ENCODE measurements at places on chromosomes 12 and 14. TPM values are rescaled to one million over a fixed set of nuclear protein-coding genes. Genes with fewer than 3 reads are reported as not detected.

Gene MGST1
- 59.1 TPM for total RNA-seq

Gene EML5
- 0.96 TPM for total RNA-seq

Gene FKBP3
- total RNA-seq, result 48.3 TPM

Gene FAM222A
- total RNA-seq, result 0.89 TPM

Gene MYL6
- total RNA-seq, result 3,348 TPM

DNA sequence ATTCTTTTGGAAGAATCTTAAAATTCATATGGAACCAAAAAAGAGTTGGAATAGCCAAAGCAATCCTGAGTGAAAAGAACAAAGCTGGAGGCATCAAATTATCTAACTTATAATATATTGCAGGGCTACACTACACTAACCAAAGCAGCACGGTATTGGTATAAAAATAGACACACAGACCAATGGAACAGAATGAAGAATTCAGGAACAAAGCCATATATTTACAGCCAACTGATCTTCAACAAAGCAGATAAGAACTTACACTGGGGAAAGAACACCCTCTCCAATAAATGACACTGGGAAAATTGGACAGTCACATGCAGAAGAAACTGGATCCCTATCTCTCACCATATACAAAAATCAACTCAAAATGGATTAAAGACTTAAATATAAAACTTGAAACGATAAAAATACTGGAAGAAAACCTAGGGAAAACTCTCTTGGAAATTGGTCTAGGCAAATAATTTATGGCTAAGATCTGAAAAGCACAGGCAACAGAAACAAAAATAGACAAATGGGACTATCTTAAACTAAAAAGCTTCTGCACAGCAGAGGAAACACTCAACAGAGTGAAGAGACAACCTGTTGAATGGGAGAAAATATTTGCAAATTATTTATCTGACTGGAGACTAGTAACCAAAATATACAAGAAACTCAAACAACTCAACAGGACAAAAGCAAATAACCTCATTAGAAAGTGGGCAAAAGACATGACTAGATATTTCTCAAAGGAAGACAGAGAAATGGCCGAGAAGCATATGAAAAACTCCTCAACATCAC is 286.3 kb downstream of the ITPR2 start:
- no peak for DNase-seq

DNA sequence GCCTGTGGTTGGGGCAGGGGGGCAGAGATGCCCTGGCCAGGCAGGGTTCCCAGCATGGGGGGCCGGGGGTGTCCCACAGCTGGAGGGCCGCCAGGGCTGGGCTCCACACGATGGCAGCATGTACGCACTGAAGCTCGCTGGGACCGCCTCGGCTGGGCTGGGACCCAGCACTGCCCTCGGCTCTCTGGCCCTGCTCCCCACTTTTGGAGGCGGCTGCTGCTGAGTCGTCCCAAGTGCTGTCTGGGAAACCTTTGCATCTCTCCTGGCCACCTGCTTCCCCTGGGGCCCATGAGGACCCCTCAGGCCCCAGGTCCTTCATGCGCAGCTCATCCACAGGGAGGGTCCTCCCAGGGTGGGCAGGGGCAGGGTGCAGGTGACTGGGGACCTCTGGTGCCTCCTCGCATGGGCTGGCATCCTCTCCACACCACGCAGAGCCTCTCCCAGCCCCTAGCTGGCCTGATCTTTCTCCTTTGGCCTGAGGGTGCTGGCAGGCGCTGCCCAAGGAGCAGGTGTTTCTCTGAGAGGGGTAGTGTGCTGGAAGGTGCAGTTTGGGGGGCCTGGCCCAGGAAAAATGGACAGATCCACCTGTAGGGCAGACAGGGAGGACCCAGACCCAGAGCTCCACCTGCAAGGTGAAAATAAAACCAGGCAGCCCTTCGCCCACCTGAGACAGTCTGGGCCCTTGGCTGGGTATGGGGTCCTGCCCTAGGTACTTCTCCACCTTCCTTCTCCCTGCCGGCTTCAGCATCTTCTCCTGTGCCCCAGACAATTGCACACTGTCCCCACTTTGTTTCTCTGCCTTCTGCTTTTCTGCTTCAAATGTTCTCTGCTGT is 46.9 kb downstream of the DLK1 start:
- DNase-seq, result no peak

- no peak for DNase-seq
Observed at GRCh38 chr12:46602474-46602873, 223.3 kb downstream of the SLC38A4 start.

DNA sequence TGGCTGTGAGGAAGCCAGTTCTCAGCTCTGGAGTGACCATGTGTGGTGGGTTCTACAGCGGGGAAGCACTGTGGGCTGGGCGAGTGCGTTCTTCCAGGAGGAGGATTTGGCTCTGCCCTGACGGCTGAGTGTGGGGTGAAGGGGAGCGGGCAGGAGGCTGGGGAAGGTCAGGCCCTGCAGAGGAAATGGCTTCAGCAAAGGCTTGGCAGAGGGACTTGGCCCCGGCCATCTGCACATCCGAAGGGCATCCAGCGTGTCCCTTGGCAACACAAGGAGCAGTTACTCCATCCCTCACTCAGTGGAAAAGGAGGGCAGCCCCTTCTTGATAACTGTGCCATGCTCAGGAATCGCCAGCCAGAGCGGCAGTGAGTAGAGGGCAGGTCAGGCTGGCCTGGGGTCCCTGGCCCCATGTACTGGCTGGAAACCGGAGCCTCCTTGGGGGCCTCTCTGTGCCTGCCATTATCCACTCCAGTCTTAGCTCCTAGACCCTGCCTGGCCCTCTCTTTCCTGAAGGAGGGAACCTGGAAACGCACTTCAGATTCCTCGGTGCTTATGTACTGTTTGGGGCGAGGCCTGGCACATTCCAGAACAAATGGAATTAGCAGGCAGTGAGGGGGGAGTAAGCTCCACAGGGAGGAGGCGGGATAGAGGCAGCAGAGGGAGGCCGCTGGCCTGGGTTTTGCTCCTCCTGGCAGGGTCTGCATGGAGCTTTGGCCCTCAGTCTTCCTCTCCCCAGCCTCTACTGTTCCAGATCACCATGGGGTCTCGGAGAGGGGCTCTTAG is 133.6 kb upstream of the NCOR2 start:
- no peak for DNase-seq

- no peak for DNase-seq
Observed at GRCh38 chr12:71124835-71125460, 32.9 kb downstream of the TSPAN8 start.

GRCh38 chr14:73242357-73242901 is 5.1 kb downstream of the PAPLN start:
- DNase-seq, result no peak

- DNase-seq, result peak; percentile 56
Observed at GRCh38 chr12:57754411-57755193, at the start of gene MARCHF9. Gene MARCHF9, plus strand, starts transcription at chr12:57755103. Its CDS starts 426 bp downstream, at chr12:57755529.

- DNase-seq, result no peak
Observed at GRCh38 chr14:33532553-33532952, 418.3 kb downstream of the EGLN3 start.

DNA sequence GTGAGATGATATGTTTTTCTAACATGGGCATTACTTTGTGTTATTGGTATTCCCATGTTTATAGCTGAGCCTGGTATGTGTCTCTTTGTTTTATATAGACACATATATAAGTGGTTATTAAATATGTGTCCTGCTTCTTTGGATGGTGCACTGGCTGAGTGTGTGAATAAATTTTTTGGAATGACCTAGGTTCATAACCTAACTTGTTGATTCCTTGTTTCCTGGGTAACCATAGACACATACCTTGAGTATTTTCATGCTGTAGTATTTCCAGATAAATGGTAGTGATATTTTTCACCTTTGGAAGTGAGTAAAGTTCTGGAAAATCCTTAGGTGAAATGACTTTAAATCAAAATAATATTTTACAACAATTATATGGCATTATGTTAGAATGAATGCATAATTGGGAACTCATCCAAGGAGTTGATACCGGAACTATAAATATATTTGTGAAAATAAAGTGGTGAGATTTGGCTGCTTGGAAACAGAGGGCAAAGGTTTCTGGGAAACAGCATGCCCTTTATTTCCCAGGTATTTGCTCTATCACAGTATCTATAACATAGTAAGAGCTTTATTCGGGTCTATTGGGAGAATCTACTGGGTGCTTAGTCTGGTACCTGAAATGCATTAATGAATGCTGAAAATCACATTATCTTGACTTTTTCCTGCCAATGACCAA is 64.3 kb upstream of the REP15 start:
- peak; percentile 30 for DNase-seq

DNA sequence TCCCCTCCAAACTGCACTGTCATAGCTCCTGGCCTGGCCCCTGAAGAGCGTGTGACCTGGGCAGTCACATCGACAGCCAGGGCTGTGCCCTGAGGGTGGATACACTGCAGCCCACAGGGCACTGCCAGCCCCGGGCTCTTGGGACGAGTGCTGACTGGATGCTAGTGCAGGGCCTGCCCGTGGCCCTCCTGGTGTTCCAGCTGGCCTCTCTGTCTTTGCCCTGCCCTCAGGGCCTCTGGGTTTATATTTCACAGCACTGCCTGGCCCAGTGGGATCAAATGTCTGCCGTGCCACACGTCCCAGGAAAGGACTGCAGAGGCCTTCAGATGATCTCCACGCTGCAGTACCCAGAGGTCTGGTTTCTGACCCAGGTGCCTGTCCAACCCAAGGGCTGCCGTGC is 10.1 kb upstream of the CCDC197 start:
- DNase-seq, result peak; percentile 35
